ENCODE measurements at places on chromosomes 6 and 20.
A peak's percentile ranks its signal among the peaks of the same experiment; 100 is the strongest.

- no peak for DNase-seq
These were observed 56.4 kb downstream of the ADTRP start for GRCh38 chr6:11722220-11722619.

- peak; percentile 82 for DNase-seq
These were observed 49.4 kb downstream of the IYD start for GRCh38 chr6:150417899-150418826.

DNA sequence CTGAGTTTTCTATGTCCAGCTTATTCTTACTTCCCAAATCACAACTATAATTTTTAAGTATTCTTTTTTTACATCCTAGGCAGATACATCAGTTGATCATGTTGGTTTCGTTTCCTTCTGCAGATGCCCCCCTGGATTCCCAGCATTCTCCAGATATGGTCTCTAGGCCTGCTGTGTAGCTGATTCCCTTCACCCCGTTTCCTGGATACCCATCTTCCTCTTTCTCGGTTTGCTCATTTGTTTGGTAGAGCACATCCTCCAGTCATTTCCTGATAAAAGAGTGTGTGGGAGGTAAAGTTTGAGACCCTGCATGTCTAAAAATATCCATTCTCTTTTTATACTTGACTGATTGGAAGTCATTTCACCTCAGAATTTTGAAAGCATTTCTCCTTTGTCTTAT, 66.4 kb downstream of the ANKS1A start:
- no peak for DNase-seq

- no peak for DNase-seq
These were observed 180.4 kb downstream of the ZNF217 start for GRCh38 chr20:53413186-53413631.

- no peak for DNase-seq
These were observed 393.4 kb downstream of the HACE1 start for GRCh38 chr6:104466306-104466705.

GRCh38 chr6:44621846-44622245, 234.3 kb downstream of the CDC5L start:
- DNase-seq: no peak

DNA sequence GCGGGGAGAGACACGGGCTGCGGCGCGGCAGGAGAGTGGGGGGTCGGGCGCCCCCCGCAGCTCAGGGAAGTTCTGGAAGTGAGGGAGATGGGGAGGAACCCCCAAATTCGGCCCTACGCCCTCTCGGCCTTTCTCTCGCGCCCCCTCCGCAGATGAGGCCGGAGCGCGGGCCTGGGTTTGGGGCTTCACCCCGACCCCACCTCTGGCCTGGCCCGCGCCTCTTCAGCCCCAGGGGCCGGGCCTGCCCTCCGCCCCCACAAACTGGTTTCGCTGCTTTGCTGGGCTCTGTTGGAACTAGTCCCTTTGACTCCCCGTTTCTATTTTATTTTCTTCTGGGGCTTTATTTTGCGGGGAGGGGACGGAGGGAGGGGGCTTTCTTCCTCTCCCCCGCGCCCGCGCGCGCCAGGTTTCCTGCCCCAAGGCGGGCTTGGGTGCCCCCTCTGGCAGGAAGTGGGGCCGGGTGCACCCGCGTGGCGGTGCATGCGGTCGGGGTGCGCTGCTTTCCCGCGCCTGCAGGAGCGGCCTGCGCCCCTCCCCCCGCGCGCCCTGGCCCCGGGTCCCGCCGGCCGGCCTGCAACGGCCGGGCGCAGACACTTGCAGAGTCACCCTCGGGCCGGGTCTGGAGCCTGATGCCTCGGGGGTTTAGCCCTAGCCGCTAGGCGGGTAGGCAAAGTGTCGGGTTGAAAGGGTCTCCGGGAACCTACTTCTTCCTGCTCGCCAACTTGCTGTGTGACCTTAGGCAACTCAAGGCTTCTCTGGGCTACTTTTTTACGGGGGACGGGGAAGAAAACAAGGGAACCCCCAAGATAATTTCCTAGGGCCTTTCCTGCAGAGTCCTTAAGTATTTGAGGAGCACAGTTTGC, 1.3 kb downstream of the HMGA1 start:
- DNase-seq: peak; percentile 69

DNA sequence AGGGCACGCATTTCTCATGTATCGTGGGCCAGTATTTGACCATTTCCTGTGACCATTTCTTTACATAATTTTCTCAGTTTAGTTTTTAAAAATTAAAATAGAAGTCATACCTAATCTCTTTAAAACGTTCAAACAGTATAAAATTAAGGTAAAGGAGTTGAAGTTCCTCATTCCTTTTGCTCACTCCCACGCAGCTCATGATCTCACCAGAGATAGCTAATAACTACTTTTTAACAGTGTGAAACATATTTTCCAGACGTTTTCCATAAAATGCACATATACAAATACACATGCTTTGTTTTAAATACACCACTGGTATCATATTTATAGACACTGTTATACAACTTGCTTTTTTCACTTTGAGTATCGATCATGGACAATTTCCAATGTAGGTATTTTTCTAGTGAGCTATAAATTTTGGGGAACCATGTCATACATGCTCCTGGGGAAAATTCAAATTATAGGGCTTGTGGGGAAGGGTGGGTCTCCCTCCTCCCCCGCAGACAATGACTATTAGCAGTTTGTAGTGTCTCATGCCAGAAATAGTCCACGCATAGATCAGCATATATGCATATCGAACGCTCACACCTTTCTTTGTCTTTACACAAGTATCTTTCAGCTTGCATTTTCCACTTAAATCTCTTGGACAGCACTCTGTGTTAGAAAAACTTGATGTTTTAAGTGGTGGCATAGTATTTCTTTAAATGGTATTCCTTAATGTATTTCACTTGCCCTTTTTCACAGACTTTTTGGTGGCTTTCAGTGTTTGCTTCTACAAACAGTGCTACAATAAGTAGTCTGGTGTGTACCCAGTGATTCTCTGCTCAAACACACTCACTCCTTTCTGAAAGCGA, 145.5 kb upstream of the ZNF217 start:
- no peak for DNase-seq

Data from GM03348 (cell line).